ENCODE measurements at places on chromosomes 13 and 19. TPM values are rescaled to one million over a fixed set of nuclear protein-coding genes. Genes with fewer than 3 reads are reported as not detected.

Gene TNFSF13B
- 10.3 TPM for total RNA-seq

Gene ONECUT3
- total RNA-seq: not detected

Gene ZNF845
- 6.5 TPM for total RNA-seq

Gene SLITRK6
- total RNA-seq: under 0.01 TPM

Gene LILRA6
- total RNA-seq: not detected

Gene NCAN
- not detected for total RNA-seq

Gene PBX4
- total RNA-seq: 1.1 TPM

Gene ACER1
- not detected for total RNA-seq

Gene LILRA1
- not detected for total RNA-seq

Gene NTF4
- total RNA-seq: not detected

Gene PLEKHJ1
- 46.0 TPM for total RNA-seq

Gene JAK3
- 3.2 TPM for total RNA-seq

Gene OLFM4
- total RNA-seq: not detected

Gene FGF22
- not detected for total RNA-seq

Gene ZNF836
- total RNA-seq: 8.4 TPM

Gene SERTM1
- not detected for total RNA-seq

Gene LIPE
- total RNA-seq: 14.0 TPM

Gene RDH8
- 1.4 TPM for total RNA-seq

Gene ZNF577
- 9.5 TPM for total RNA-seq

Gene IZUMO2
- total RNA-seq: not detected

Gene OR10H1
- not detected for total RNA-seq

Gene KLHL1
- not detected for total RNA-seq

Gene ZNF350
- total RNA-seq: 8.3 TPM

Gene RNASEH2B
- total RNA-seq: 47.0 TPM

Gene TECR
- 78.5 TPM for total RNA-seq

Gene APC2
- total RNA-seq: under 0.01 TPM

Gene SLC25A41
- total RNA-seq: not detected

Gene MIDN
- 12.3 TPM for total RNA-seq

Gene ZNF497
- 1.5 TPM for total RNA-seq

Gene TMEM238
- not detected for total RNA-seq

Gene LHB
- total RNA-seq: not detected

Gene GPR4
- not detected for total RNA-seq

Gene TLE2
- 1.5 TPM for total RNA-seq
